Activated CD4-positive, alpha-beta T cell treated with anti-CD3 and anti-CD28 coated beads, Interleukin-2, amount 50 U/mL, for 48 hours (primary cell): ENCODE measurements at places on chromosomes 7 and 10.

GRCh38 chr7:50455658-50456057, 5.5 kb upstream of the FIGNL1 start:
- DNase-seq = no peak

DNA sequence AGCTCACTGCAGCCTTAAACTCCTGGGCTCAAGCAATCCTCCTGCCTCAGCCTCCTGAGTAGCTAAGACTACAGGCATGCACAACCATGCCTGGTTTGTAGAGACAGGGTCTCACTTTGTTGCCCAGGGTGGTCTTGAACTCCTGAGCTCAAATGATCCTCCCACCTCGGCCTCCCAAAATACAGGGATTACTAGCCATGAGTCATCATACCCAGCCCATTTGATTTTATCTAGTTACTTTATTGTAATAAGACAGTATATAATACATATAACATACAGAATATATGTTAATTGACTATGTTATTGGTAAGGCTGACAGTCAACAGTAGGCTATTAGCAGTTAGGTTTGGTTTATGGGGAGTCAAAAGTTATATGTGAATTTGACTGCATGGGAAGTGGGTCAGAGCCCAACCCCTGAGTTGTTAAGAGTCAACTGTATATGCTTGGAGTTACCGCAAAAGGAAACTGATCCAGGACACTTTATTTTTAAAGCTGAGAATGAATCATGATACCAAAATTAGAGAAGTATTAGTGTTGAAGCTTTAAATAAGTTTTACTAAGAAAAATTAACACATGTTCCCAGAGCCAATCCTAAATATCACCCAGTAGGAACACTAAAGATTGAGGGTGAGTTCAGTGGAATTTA, 20.7 kb upstream of the KMT2E start:
- no peak for DNase-seq

GRCh38 chr10:77392851-77393250, 244.8 kb downstream of the KCNMA1 start:
- DNase-seq = no peak

- no peak for DNase-seq
Measured at GRCh38 chr10:12699258-12699700, 302.2 kb downstream of the CCDC3 start.

DNA sequence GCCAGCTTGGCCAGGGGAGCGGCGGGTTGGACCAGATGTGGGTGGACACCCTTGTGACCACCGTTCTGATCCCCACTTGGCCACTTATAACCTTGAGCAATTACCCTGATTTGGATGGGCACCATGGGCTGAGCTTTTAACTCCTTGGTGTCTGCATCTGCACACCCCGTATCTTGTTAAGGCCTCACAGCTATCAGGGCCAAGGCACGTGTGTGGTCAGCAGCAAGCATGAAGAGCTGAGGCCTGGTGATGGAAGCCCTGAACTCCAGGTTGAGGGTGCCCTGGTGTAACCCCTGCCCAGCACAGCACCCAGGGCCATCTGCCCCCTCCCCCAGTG, 89.2 kb downstream of the ZMIZ1 start:
- DNase-seq = no peak

DNA sequence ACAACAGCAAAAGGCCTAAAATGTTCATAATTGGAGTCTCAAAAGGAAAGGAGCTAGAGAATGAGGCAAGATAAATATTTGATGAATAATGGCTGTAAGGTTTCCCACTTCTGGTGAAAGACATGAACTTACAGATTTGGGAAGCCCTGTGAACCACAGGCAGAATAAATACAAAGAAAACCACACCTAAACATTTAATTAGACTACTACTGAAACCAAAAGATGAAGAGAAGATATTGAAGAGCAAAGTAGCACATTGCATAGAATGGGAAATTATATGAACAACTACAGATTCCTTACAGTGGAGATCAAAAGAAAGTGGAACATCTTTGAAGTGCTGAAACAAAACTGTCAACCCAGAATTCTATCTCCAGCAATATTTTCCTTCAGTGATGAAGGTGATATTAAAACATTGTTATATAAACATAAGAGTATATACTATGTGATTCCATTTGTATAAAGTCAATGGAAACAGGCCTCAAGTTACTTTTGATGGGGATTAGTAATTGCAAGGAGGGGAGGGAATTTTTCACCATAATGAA, 191.3 kb upstream of the KAT6B start:
- no peak for DNase-seq

GRCh38 chr10:21810582-21811244, 192.8 kb downstream of the DNAJC1 start:
- no peak for DNase-seq
